ENCODE measurements at places on chromosomes 2 and 18. TPM values are rescaled to one million over a fixed set of nuclear protein-coding genes. Genes with fewer than 3 reads are reported as not detected.

DNA sequence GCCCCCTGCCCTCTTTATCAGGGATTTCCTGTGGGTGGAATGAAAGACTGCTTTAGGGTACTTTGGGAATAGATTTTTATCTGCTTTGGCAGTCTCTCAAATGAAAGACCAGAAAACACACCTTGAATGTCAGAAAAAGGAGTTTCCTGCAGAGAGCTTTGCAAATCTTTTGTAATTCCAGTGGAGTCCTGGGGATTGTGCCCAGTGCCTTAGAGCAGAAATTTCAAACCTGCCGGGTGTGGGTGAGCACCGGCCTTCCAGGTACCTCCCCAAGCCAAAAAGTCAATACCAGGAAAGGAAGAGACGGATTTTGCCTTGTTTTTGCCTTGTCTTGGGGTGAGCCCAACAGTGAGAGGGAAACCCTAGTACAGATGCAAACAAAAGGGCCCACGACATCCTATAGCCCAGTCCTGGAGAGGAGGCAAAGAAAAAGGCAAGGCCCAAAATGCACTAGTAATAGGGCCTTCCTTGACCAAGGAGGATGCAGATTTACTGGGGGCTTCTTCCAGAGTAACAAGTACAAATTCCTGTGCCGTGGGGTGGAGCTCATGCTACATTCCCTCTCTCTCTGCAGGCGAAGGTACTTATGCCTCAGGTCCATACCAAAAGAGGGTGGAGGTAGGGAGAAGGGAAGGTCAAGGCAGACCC, 36.4 kb downstream of the FOXI3 start:
- no peak for DNase-seq

- DNase-seq = peak; percentile 87
Observed at GRCh38 chr2:24304098-24304497, 56.2 kb downstream of the ITSN2 start.

DNA sequence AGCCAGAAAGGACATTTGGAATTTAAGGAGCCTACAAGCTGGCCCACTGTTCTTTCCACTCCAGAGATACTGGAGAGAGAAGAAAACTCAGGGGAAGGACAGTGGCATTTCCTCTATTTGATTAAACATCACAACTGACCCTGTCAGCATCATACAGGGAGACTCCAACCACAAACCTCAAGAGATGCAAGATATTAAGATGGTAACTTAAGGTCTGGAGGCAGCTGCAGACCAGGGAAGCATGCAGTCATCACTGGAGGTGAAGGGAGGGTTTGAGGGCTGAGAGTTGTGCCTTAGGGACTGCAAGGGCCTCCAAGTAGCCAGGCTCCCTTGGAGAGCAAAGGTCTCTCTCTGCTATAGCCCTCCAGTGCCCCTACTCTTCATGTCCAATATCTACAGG, 67.4 kb downstream of the RNF152 start:
- no peak for DNase-seq

- no peak for DNase-seq
Observed at GRCh38 chr2:106521016-106521415, 33.9 kb downstream of the CD8B2 start.

TIGD1 gene
- total RNA-seq = 12.6 TPM

TRIM43B gene
- not detected for total RNA-seq

MIB1 gene
- total RNA-seq = 27.7 TPM

RIT2 gene
- not detected for total RNA-seq
